ENCODE measurements at places on chromosomes 1 and 21. TPM values are rescaled to one million over a fixed set of nuclear protein-coding genes. Genes with fewer than 3 reads are reported as not detected.

Gene PLPPR4
- polyA plus RNA-seq = not detected

GRCh38 chr1:43447891-43448708 lies 5.6 kb downstream of the HYI start:
- DNase-seq = no peak

GRCh38 chr1:182604175-182605164 lies at the start of gene RGS16:
TSS of gene RGS16 (minus strand) at chr1:182604389. CDS start at chr1:182604259, 130 bp downstream.
- DNase-seq = no peak

GRCh38 chr1:19771350-19771749 lies 28.4 kb downstream of the TMCO4 start:
- no peak for DNase-seq

Gene KANK4
- 10.9 TPM for polyA plus RNA-seq

Gene OR2L2
- not detected for polyA plus RNA-seq

DNA sequence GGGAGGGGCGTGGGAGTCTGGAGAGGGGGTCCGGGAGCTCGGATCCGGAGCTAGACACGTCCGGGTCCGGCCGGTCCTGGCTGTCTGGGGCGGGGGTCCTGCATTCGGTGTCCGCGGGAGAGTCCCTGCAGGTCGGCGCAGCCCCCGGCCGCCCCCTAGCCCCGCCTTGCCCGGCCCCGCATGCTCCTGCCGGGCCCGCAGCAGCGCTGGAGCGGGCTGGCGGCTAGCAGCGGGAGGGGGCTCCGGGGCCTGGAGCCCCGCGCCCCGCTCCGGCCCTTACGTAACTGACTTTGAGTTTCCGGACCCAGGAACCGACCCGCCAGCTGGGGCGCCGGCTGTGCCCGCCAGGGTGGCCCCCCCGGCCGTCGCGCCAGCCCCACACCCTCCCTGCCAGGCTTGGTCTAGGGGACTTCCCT lies 26.9 kb upstream of the EPB41 start:
- no peak for DNase-seq

DNA sequence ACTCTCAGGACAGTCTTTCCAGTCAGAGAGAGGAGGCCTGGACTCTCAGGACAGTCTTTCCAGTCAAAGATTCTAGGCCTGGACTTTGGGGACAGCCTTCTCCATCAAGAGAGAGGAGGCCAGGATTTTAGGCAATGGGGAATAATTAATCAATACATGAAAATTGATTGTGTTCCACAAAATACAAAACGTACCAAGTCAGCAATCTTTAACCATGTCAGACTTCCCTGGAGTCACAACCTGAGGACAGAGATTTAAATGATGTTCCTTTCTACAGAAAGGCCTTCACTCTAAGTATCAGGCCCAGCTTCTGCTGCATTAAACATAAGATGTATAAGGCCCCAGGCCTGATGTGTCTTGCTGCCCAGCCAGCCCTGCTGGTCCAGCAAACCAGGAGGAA lies 27.0 kb upstream of the GPR157 start:
- no peak for DNase-seq

- DNase-seq = no peak
Measured at GRCh38 chr1:65039508-65039907, 73.2 kb upstream of the JAK1 start.

- DNase-seq = no peak
Measured at GRCh38 chr1:18828224-18828623, 31.2 kb downstream of the TAS1R2 start.

- no peak for DNase-seq
Measured at GRCh38 chr1:44661781-44662682, 12.2 kb downstream of the TMEM53 start.

Gene IQGAP3
- polyA plus RNA-seq = 12.8 TPM

Gene BTBD8
- 0.35 TPM for polyA plus RNA-seq

DNA sequence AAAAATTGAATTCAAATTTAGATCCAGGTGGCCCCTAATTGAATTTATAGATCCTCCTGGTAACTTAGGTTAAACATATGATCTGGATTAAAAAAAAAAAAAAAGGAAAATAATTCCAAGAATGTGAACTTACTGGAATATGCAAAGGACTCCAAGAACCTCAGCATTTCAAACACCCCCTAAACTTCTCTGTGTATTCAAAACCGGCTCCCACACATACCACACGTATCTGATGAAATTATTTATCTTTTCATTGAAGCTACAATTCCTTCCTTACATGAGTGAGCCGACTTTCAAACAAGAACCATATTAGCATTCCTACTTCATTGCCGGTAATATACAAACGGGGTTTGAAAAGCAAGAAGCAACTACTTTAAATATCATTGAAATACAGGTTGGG lies 61.4 kb upstream of the FMN2 start:
- DNase-seq = no peak

DNA sequence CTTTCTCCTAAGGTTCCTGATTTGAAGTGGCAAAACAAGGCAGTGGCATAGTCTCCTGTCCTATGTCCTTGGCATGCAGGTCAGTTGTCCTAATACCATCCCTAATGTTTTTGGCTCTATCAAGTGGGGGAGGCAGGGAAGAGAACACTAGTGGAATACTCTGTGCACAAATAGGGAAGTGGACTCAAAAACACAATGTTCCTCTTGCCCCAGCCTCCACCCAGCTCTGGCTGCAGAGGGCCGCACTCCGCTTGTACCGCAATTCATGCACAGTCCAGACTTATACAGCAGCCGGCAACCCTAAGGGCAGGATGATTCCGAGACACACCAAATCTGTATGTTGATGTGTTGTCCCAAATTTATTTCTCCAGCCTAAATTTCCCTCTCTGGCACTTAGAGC lies 14.5 kb downstream of the PLEKHO1 start:
- no peak for DNase-seq

- DNase-seq = no peak
Measured at GRCh38 chr1:103547840-103548239, 22.3 kb downstream of the RNPC3 start.

DNA sequence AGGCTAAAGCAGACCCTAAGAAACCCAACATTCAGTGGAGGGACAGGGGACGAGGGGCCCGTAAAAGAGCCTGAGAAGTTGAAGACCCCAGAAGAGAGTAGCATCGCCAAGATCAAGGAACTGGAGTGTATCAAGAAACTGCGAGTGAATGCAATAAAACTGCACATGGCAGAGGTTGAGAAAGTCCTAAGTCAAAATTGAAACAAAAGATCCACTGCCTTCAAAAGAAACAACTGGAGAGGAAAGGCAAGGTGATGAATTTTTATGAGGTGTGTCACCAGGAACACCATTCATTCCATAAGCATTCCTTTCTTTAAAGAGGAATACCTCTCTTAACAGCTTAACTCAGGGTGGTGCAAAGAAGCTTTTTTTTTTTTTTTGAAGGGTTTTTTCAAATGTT lies 38.3 kb upstream of the ADORA3 start:
- peak; percentile 48 for DNase-seq

DNA sequence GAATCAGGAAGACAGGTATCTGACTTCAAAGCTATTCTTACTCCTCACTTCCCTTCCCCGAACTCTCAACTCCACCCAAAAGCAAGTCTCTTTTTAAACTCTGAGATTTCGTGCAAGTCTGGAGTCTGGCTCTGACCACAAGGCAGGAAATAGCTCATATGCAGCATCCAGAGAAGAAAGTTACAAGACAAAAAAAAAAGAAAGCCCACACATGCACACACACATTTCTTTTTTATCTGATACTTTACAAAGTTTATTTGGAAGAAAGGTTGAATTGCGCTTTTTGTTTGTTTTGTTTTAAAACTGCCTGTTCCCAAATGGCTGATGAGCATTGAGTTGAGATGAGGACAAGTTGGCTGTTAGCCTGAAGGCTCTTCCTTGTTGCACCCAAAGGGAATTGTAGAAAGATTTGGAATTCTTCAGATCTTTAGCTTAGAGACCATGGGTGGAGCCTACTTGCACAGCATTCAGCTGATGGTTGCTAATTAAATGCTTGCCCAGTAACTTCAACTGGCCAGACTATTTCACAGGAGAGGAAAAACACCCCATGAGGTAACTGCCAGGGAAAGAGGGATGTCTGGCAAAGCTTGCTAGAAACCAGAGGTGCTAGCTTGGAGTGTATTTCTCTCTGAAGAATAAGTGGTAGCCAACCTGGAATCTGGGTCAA lies 490.3 kb downstream of the TTLL7 start:
- no peak for DNase-seq

GRCh38 chr1:1804301-1804700 lies 26.0 kb upstream of the NADK start:
- DNase-seq = no peak

DNA sequence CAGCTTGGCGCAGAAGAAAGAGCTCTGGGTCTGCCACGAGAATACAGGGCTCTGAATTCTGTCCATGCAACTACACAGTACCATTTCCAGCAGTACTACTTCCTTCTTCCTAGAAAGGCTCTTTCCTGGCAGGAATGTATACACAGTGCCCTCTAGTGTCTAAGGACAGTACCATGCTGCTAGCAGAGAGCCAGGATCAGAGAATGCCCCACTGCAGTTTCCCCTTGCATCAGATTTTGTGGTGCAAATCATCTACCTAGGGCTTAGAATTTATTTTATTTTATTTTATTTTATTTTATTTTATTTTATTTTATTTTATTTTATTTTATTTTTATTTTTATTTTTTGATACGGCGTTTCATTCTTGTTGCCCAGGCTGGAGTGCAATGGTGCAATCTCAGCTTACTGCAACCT lies 50.8 kb downstream of the PAX7 start:
- peak; percentile 53 for DNase-seq

Gene LCE1C
- not detected for polyA plus RNA-seq

Gene SLC44A3
- polyA plus RNA-seq = 14.1 TPM

Gene PPFIA4
- 5.4 TPM for polyA plus RNA-seq

DNA sequence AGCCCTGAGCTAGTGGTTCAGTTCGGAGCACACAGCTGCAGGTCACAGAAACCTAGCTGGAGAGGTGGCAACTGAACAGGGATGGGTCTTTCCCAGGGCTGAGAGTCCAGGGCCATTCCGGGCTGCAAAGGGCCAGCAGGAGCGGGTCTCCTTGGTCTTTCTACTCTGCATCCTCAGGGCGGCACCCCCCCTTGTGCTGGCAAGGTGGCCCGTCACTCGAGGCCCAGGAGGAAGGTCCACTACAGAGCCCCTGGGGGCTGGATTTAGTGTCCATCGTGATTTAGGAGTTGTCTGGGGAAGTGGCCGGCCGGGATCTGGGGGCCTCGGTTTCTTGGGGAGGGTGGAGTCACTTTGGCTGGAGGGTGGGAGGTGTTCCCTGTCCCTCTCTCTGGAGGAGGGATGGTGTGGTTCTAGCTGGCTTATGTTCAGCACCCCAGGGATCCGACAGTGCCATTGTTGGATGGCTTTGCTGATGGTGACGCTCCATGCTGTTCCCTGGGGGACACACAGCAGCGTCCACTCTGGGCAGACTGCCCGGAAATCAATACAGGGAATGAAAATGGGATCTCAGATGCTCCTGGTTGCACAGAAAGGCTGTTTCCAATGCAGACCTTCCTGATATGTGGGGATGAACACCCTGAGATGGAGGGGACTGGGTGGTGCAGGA lies 64.4 kb downstream of the UMODL1 start:
- no peak for DNase-seq
